Cardiac fibroblast (primary cell): ENCODE measurements at places on chromosomes 13 and 19.

GRCh38 chr19:51706296-51706695, 13.2 kb downstream of the SPACA6 start:
- peak; percentile 52 for DNase-seq

DNA sequence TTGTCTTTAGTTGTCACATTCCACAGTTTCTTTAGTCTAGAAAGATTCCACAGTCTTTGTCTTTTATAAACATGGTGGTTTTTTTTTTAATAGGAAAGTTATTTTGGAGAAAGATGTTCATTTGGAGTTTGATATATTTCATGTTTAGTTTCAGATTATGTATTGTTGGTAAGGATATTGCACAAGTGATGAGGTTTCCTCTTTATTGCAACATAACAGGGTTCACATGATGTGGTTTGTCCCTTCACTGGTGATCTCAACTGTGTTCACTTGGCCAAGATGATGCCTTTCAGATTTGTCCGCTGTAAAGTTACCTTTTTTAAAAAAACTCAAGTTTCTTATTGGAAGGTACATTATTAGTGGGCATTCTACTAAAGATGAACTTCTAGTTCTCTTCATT, 3.2 kb downstream of the ZNF230 start:
- DNase-seq: peak; percentile 76

- DNase-seq: no peak
Observed at GRCh38 chr19:29741226-29741625, 26.2 kb upstream of the C19orf12 start.

DNA sequence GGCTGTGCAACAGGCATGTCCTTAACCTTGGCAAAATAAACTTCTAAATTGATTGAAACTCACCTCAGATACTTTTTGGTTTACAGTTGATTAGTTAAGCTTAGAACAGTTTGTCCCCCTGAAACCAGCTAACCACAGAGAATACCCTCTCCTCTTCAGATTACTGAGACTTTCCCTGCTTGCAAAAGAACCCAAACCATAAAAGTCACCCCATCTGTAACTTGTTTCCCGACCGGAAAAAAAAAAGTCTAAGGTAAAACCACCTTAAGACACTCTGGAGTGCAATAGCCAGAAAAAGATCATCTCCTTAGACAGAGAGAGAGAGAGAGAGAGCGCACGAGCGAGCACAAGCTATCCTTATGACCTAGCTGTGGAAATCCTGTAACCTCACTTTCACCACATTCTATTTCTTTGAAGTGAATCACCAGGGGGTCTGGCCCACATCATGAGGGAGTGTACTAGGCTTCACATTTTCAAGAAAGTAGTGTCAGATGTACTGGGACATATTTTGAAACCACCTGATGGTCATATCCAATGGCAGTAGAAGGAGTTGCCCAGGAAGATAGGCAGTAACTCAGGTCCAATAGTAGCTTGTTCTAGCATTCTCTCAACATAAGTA, 11.1 kb upstream of the GTF2F2 start:
- DNase-seq: peak; percentile 8

DNA sequence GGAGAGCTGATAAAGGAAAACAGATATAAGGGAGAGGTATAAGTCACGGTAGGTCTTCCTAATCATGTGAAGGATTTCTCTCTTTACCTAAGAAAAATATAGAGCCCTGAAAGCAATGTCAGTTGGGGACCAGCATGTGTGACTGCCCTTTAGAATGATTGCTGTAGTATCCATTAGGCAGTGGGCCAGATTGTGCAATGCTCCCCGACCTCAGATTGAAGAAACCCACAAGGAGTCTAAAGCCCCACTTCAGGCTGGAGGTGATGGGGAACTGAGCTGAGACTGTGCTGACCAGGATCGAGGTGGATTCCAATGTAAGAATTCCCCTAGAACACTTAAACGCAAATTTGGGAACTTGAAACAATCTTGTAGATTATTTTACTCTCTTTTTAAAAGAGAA, 614.4 kb downstream of the LIG4 start:
- no peak for DNase-seq
